Panc1 (cell line): ENCODE measurements at places on chromosomes 12 and 14.
A peak's percentile ranks its signal among the peaks of the same experiment; 100 is the strongest.

GRCh38 chr14:95054346-95055280 is 102.7 kb downstream of the DICER1 start:
- no peak for DNase-seq

DNA sequence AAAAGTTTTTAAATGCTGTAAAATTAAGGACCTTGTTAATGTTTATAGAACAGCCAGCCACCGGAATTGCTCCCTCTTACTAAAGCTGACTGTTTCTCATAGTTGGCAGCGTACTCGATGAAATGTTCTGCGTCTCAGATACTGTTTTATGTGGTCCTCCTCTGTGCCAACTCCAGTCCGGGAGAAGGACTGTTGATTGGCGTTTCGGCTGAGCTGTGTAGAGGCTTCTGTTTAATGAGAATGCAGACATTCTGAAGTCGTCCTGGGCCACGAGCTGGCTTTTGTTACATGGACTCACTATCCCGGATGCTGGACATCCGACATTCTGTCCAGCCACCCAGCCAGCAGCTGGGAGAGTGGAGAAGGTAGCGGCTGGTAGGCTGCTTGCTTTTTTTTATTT is 75.4 kb downstream of the WDR20 start:
- no peak for DNase-seq

GRCh38 chr12:70540996-70541395 is 96.2 kb downstream of the PTPRB start:
- DNase-seq, result no peak

- no peak for DNase-seq
Observed at GRCh38 chr12:49776858-49777257, 35.5 kb downstream of the TMBIM6 start.

DNA sequence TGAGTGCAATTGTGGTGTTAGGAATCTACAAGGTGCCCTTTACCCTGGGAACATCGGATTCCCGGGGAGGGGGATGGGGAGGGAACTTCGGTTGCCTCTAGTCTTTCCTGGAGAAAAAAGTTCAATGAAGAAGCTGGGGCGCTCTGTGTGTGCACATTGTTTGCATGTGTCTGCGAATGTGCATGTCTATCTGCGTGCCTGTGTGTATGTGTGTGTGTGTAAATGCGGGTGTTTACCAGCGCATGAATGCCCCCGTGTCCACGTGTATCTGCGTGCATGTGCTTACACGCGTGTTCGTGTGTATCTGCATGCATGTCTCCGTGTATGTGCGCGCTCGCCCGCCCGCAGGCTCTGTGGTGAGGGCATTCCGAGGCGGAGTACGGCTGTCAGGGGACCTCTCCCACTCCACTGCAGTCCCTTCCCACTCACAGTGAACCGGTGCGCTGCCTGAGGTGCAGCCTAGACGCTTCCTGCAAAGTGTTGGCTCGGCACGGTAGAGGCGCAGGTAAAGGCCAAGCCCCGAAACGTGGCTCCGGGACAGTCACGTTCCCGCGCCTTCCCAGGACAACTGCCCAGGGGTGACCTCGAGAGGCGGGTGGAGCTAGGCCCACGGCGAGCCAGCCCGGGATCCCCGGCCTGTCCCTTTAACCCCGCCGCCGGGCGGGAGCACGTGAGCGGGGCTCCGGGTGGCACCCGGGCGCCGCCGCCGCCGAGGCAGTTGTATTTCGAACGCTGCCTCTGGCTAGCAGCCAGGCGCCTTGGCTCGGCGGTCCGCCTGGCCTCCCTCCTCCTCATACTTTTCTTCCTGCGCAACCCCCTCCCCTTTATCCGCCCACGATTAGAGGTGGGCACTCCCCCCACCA is 539 bp upstream of the HMGA2 start:
- peak; percentile 69 for DNase-seq

DNA sequence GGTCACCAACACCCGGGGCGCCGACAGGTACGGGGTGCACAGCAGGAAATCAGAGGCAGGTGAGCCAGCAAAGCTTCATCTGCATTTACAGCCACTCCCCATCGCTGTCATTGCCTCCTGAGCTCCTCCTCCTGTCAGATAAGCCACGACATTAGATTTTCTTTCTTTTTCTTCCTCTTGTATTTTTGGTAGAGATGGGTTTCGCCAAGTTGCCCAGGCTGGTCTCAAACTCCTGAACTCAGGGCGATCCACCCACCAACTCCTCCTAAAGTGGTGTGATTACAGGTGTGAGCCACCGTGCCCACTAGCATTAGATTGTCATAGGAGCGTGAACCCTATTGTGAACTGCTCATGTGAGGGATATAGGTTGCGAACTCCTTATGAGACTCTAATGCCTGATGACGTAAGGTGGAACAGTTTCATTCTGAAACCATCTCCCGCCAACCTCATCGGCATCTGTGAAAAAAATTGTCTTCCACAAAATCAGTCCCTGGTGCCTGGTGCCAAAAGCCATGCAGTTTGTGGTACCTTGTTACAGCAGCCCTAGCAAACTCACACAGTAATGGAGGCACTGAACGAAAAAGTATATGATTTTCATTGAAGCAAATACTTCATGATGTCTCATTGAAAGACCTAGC is 1.5 kb downstream of the STYK1 start:
- no peak for DNase-seq

GRCh38 chr12:50545786-50546185 is 41.0 kb downstream of the DIP2B start:
- no peak for DNase-seq

DNA sequence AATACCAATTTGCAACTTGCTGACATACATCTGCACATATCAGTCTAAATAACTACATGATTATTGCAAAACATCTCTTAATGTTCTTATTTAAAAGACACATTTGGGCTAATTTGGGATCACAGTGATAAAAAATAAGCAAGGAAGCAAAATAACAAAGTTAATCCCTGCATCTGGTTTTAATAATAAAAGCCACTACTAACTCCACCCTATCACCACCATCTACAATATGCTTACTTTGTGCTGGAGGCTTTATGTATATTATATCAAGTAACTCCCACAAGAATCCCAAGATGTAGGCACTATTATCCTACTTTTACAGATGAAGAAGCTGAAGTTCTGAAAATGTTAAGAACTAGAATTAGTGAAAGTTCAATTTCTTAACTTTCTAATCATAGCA is 45.7 kb downstream of the TAOK3 start:
- no peak for DNase-seq

GRCh38 chr14:50062438-50063085 is 53.8 kb downstream of the VCPKMT start:
- DNase-seq, result no peak

DNA sequence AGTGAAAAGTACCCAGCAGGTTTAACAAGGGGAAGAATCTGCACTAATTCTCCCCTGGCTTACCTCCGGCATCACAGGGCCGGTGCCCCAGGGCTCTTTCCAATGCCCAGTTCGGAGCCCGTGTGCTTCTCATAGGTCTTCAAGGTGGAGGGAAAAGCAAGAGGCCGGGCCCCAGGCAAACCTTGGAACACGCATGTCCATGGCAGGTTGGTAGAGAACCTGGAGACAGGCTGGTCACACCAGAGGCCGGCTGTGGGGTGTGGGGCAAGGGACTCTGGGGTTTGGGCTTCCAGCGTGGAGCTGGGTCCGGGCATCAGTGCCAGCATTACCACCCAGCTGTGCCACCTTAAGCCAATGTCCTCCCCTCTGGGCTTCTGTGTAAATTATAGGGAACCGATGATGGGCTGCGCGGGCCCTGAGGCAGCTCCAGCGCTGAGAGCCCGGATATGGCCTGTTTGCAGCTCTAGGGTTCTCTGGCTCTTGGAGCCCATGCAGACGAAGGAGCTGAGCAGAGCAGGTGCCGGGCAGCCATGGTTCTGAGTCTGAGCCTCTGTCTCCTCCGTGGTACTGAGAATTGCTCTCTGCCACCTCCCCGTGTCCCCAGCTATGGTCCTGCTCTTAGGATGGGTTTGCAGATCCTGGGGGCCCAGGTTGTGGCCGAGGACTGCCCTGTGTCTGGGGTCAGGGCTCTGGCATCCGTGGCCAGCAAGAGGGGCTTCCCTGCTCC is 197.0 kb upstream of the C14orf180 start:
- DNase-seq, result no peak

DNA sequence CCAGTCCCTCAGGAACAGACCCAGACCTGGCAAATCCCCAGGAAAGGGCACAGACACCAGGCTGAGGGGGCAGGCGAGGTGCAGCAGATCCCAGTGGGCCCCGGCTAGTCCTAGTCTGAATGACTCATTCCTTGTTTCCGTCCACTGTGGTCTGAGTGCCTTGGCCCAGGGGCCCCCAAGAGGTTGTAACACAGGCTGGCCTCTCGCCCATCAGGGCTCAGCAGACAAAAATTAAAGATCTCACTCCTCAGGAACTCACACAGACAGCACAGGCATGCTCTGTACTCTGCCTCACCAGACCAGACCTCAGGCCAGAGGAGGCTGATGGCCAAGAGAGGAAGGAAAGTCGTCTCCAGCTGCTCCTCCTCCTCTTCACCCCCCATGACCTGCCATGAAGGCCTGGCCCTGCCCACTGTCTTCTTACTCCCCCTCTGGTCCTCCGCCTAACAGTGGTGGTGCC is 7.7 kb upstream of the LTBP2 start:
- DNase-seq, result no peak
